ENCODE measurements at places on chromosomes 12 and 14. TPM values are rescaled to one million over a fixed set of nuclear protein-coding genes. Genes with fewer than 3 reads are reported as not detected.

CLEC2A gene
- total RNA-seq: not detected

ZNF891 gene
- total RNA-seq: 2.1 TPM

KRT73 gene
- total RNA-seq: 0.13 TPM

EMP1 gene
- total RNA-seq: 9.6 TPM

ERO1A gene
- total RNA-seq: 96.6 TPM

ALG10 gene
- 19.8 TPM for total RNA-seq

SMIM41 gene
- not detected for total RNA-seq

KRT6C gene
- total RNA-seq: not detected

CLEC7A gene
- total RNA-seq: 0.68 TPM

DNA sequence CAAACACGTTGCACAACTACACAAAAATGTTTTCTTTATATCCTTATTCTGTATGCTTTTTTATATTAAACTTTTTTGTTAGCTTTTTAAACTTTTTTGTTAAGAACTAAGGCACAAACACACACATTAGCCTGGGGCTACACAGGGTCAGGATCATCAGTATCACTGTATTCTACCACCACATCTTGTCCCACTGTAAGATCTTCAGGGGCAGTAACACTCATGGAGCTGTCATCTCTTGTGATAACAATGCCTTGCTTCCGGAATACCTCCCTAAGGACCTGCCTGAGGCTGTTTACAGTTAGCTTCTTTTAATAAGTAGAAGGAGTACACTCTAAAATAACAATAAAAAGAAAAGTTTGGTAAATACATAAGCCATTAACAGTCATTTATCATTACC, 42.2 kb downstream of the PLEKHA5 start:
- no peak overlapping the region for H3K27ac ChIP-seq
- H3K36me3 ChIP-seq: no peaks in the 10 kb centered on the region
- H3K4me3 ChIP-seq: no peak overlapping the region
- no peaks in the 10 kb centered on the region for H3K27me3 ChIP-seq
- no peaks in the 10 kb centered on the region for H3K4me1 ChIP-seq
- DNase-seq: no peak

- no peak overlapping the region for H3K27ac ChIP-seq
- no peak for DNase-seq
- no peaks in the 10 kb centered on the region for H3K27me3 ChIP-seq
- no peaks in the 10 kb centered on the region for H3K4me1 ChIP-seq
Measured at GRCh38 chr12:75571204-75571603, 59.8 kb upstream of the KRR1 start.

- no peak within 1 kb of the TSS for H3K27ac ChIP-seq
- peaks cover 27% of the 10 kb centered on the region for H3K36me3 ChIP-seq
- H3K4me1 ChIP-seq: peaks cover 7% of the 10 kb centered on the region
- no peak for DNase-seq
- H3K27me3 ChIP-seq: no peaks in the 10 kb centered on the region
Measured at GRCh38 chr14:20998674-20999366, at the start of gene SLC39A2. Gene SLC39A2, plus strand, starts transcription at chr14:20999293. Its CDS starts 154 bp downstream, at chr14:20999447.

GRCh38 chr14:72978856-72979255, 48.0 kb downstream of the ZFYVE1 start:
- no peaks in the 10 kb centered on the region for H3K4me1 ChIP-seq
- H3K4me3 ChIP-seq: no peak overlapping the region
- H3K36me3 ChIP-seq: peaks cover 26% of the 10 kb centered on the region
- no peaks in the 10 kb centered on the region for H3K27me3 ChIP-seq
- DNase-seq: no peak

DNA sequence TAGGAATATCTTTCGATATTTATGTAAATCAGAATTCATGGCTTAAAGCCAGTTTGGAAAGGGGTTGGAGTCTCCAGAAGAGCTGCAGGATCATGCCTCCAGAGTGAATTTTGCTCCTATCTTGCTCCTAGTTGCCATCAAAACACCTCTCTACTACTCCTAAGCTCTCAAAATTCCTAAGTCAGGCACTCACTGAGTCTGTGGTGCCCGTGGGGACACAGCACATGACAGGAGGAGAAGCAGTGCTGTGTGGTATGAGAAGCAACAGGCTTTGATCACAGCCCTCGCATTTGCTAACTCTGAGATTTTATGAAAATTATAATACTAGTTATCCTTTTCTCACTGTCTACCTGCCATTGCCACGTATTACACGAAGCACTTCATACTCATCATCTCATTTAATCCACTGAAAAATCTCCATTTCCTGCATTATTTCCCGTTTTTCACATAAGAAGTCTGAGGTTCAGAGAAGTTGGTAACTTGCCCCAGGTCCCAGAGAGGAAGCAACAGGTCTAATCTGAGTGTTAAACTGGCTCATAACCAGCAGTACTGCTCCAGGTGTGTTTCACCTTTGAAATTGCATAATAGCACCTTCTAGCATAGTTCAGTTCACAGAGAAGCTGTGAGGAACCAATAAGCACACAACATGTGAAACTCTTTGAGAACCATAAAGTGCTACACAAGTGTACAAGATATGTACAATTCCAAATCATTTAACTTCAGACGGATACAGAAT, 33.1 kb upstream of the SLC35F4 start:
- H3K27ac ChIP-seq: no peak overlapping the region
- H3K4me1 ChIP-seq: no peaks in the 10 kb centered on the region
- H3K36me3 ChIP-seq: no peaks in the 10 kb centered on the region
- H3K4me3 ChIP-seq: no peak overlapping the region
- DNase-seq: no peak

DNA sequence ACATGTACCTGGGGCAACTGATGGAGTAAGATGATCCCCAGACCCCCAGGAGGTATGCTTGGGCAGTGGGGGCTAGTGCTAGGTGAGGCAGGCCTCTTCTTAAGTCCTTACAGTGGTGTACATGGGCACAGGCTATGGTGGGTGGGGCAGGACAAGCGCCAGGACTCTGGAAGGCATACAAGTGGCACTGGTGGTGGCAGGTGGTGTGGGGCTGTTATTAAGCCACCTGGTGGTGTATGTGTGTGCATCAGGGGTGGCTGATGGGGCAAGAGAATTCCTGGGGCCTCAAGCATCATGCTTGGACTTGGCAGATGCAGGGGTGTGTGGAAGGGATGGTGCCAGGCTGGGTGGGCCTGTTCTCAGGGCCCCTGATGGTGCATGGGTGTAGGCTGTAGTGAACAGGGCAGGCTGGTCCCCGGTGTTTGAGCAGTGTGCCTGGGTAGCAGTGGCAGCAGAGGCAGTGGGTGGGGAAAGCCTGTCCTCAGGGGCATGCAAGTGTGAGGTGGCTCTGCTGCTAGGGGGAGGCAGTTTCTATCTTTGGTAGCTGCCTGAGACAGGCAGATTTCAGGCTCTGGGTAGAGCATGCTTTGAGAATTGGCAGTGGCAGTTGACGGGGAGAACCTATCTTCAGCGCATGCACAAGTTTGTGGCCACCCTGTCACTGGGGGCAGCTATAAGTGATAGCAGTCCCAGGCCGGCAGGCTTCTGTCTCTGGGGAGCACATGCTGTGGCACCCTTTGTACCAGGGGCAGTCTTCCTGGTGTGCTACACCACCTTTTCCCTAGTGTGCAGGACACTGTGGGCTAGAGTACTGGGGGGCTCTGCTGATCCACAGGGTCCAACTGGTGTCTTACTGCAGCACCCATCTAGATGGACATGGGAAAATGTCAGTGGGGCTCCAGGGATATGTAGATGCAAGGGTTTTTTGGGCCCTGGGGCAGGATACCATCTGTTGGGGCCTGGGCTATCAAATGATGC, 52.6 kb upstream of the ABCD2 start:
- H3K27me3 ChIP-seq: no peaks in the 10 kb centered on the region
- no peak overlapping the region for H3K4me3 ChIP-seq
- H3K27ac ChIP-seq: no peak overlapping the region
- H3K4me1 ChIP-seq: peaks cover 19% of the 10 kb centered on the region
- H3K36me3 ChIP-seq: no peaks in the 10 kb centered on the region
- DNase-seq: no peak

- no peaks in the 10 kb centered on the region for H3K27me3 ChIP-seq
- no peak overlapping the region for H3K27ac ChIP-seq
- no peaks in the 10 kb centered on the region for H3K4me1 ChIP-seq
- no peak overlapping the region for H3K4me3 ChIP-seq
Measured at GRCh38 chr14:70514168-70515069, 20.4 kb downstream of the ADAM20 start.

DNA sequence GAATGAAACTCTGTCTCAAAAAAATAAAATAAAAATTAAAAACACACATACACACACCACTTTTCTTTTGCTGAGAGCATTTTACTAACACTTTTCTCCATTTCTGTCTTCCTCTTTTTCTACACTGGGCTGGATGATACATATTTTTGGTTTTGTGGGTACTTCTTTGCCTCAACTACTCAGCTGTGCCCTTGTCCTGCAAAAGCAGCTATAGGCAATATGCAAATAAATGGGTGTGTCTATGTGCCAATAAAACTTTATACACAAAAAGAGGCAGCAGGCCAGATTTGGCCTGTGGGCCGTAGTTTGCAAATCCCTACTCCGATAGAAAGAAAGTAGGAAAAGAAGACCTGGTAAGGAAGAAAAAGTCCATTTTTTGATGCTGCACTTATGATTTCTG, 6.5 kb downstream of the CLMN start:
- no peak for DNase-seq
- H3K36me3 ChIP-seq: no peaks in the 10 kb centered on the region
- no peaks in the 10 kb centered on the region for H3K4me1 ChIP-seq
- H3K27me3 ChIP-seq: peaks cover 5% of the 10 kb centered on the region

- H3K36me3 ChIP-seq: no peaks in the 10 kb centered on the region
- no peaks in the 10 kb centered on the region for H3K4me1 ChIP-seq
- no peak overlapping the region for H3K27ac ChIP-seq
- no peak overlapping the region for H3K4me3 ChIP-seq
- H3K27me3 ChIP-seq: no peaks in the 10 kb centered on the region
Measured at GRCh38 chr12:64240781-64241180, 18.7 kb upstream of the KICS2 start.

GRCh38 chr12:32390572-32391219, 8.7 kb upstream of the FGD4 start:
- H3K4me1 ChIP-seq: no peaks in the 10 kb centered on the region
- no peak overlapping the region for H3K27ac ChIP-seq
- no peaks in the 10 kb centered on the region for H3K36me3 ChIP-seq
- peak; percentile 5 for DNase-seq
- H3K4me3 ChIP-seq: no peak overlapping the region

GRCh38 chr12:11553871-11554533, 95.5 kb upstream of the ETV6 start:
- no peaks in the 10 kb centered on the region for H3K36me3 ChIP-seq
- no peak overlapping the region for H3K27ac ChIP-seq
- H3K4me3 ChIP-seq: no peak overlapping the region

GRCh38 chr14:82080370-82080769, 546.7 kb upstream of the SEL1L start:
- no peaks in the 10 kb centered on the region for H3K4me1 ChIP-seq
- no peak overlapping the region for H3K4me3 ChIP-seq
- no peaks in the 10 kb centered on the region for H3K36me3 ChIP-seq
- DNase-seq: no peak

DNA sequence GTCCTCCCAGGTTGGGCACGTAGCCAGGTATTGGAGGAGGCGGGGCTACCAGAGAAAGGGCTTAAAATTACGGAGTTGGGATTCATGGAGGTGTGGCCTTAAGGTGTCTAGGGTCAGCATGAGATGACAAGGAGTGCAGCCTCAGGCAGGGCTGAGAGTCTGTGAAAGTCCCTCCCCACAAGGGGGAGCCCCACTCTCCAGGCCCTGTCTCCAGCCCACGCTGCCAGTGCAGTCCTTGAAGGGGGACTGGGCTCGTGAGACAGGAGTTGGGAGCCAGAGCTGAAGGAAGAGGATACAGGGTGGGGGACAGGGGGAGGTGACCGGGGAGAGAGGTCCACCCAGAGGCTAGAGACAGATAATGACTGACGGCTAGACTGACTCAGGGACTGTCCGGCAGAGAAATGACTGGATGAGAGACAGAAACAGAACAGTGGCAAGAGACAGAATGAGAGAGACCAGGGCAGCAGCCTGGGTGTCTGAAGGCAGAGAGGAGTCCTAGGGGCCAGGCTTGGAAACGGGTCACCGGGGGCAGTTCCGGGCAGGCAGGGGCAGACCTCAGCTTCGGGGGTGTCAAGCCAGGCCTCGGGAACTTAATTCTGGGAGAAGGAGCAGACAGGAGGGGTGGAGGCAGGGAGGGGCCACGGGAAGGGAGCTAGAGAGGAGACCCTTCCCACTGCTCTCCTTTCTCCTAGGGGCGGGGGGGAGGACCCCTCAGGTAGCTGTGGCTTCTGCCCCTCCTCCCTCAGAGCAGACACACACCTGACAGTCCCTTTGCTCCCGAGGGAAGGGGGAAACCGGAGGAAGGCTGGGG, 970 bp downstream of the CDH24 start:
- H3K27ac ChIP-seq: no peak overlapping the region
- H3K4me1 ChIP-seq: peaks cover 14% of the 10 kb centered on the region
- no peaks in the 10 kb centered on the region for H3K27me3 ChIP-seq
- H3K36me3 ChIP-seq: peaks cover 17% of the 10 kb centered on the region
- DNase-seq: peak; percentile 54

DNA sequence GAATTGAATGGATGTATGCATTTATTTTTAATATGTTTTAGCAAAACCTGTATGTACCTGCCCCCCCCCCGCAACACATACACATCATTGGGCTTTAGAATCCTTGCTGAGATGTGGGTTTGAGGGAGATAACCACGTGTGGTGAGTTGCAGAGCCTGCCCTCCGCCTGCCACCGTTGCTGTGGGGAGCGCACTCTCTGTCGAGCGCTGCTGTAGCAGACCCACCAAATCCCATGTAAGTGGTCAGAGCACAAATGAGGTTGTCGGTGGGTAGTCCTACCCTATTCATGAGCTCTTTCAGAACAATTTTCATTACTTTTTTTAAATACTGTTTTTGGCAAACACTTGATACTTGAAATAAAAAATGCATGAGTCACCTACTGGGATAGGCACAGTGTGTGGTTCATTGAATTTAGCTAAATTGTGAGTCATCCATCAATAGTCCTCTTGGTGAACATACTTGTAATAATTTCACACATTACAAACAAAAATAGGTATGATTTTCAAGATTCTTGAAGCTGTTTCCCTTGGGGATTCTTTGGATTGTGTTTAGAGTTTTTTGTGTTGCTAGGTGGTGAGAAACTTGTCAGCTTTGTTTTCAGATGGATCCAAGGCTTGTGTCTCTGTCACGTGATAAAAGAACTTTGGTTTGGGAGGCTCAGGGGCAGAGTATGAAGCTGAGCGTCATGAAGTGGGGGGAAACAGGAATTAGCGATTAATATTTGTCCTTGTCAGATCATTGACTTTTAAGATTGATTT, 107.6 kb downstream of the PTCSC3 start:
- no peak overlapping the region for H3K27ac ChIP-seq
- no peak for DNase-seq
- no peaks in the 10 kb centered on the region for H3K4me1 ChIP-seq
- H3K27me3 ChIP-seq: no peaks in the 10 kb centered on the region
- H3K36me3 ChIP-seq: no peaks in the 10 kb centered on the region

- no peaks in the 10 kb centered on the region for H3K4me1 ChIP-seq
- H3K27ac ChIP-seq: no peak overlapping the region
- no peak for DNase-seq
- H3K4me3 ChIP-seq: no peak overlapping the region
Measured at GRCh38 chr14:21725250-21725649, 51.6 kb upstream of the OR4E1 start.

DNA sequence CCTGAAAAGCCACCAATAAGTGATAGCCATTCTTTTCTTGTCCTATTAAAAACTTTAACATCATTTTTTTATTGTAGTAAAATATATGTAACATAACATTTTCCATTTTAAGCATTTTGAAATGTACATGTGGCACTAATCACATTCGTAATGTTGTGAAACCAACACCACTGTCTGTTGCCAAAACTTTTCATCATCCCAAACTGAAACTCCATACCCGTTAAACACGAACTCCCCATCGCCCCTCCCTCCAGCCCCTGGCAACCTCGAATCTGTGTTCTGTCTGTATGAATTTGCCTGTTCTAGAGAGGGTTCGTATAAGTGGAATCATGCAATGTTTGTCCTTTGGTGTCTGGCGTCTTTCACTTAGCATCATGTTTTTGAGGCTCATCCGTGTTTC, 75.9 kb downstream of the CCDC92 start:
- H3K27ac ChIP-seq: no peak overlapping the region
- no peak for DNase-seq
- no peaks in the 10 kb centered on the region for H3K4me1 ChIP-seq
- no peaks in the 10 kb centered on the region for H3K36me3 ChIP-seq
- no peak overlapping the region for H3K4me3 ChIP-seq
